ENCODE measurements at places on chromosomes 11 and 22.

- DNase-seq, result no peak
Measured at GRCh38 chr11:21343204-21343603, 673.8 kb downstream of the NELL1 start.

GRCh38 chr11:17683377-17684161 is 35.8 kb upstream of the MYOD1 start:
- no peak for DNase-seq

GRCh38 chr11:102830001-102830727 is 13.2 kb downstream of the MMP3 start:
- DNase-seq, result no peak

- no peak for DNase-seq
Measured at GRCh38 chr22:49427341-49427740, 400.3 kb downstream of the BRD1 start.

GRCh38 chr11:73795925-73796632 is 8.4 kb downstream of the MRPL48 start:
- no peak for DNase-seq

DNA sequence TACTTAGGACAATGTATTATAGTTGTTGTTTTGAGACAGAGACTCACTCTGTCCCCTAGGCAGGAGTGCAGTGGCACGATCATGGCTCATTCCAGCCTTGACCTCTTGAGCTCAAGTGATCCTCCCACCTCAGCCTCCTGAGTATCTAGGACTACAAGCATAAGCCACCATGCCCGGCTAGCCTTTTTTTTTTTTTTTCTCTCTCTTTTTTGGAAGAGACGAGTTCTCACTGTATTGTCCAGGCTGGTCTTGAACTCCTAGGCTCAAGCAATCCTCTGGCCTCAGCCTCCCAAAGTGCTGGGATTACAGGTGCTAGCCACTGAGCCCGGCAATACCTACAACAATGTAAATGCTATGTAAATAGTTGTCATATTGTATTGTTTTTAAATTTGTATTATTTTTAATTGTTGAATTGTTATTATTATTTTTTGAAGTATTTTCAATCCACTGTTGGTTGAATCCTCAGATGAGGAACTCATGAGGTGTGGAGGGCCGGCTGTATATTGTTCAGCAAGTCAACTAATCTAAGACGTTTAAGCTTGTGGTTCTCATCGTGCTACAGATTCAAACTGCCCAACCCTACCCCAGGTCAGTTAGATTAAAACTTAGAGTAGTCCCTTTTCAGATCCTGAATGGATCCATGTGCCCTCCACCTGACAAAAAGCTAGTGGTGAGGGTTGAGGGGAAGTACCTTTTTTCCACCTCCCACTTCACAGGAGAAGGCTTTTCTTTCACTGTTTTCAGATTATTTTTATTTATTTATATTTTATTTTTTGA is 11.9 kb upstream of the ZNF280A start:
- DNase-seq, result no peak

All from smooth muscle cell of the brain vasculature (primary cell).